ENCODE measurements at places on chromosomes 2 and 18.
A peak's percentile ranks its signal among the peaks of the same experiment; 100 is the strongest.

GRCh38 chr2:119536707-119537106 lies 7.5 kb upstream of the CFAP221 start:
- DNase-seq, result no peak

- DNase-seq, result no peak
Observed at GRCh38 chr2:30826481-30826880, 19.2 kb upstream of the CAPN13 start.

GRCh38 chr2:238120463-238121298 lies 17.8 kb upstream of the KLHL30 start:
- DNase-seq, result no peak

GRCh38 chr18:61714421-61714820 lies 178.4 kb downstream of the RNF152 start:
- no peak for DNase-seq

DNA sequence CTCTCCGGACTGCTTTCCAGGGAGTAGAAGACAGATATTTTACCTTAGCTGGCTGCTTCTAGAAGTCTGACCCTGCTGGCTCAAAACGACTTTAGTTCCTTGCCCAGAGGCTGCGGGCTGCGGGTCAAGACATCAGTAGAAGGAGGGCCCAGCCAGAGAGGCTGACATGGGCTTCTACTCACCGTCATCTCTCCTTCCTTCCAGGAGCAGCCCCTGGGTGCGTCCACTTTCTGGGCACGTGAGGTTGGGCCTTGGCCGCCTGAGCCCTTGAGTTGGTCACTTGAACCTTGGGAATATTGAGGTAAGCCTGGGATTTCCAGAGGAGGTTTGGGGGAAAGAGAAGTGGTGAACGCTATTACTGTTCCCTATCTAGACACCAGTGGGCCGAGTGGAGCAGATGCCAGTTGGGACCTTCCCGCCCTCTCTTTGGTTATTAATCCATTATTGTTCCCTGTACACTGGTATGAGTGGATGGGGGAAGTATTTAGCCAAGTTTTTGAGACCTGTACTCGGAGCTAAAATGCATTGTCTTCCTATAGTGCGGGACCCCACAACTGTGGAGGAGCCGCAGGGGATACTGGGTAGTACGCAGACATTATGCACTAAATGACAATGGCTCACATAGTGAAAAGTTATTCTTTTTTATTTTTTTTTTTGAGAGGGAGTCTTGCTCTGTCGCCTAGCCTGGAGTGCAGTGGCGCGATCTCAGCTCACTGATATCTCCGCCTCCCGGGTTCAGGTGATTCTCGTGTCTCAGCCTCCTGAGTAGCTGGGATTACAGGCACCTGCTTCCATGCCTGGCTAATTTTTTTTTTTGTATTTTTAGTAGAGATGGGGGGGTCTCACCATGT lies 26.3 kb upstream of the CASP8 start:
- no peak for DNase-seq

DNA sequence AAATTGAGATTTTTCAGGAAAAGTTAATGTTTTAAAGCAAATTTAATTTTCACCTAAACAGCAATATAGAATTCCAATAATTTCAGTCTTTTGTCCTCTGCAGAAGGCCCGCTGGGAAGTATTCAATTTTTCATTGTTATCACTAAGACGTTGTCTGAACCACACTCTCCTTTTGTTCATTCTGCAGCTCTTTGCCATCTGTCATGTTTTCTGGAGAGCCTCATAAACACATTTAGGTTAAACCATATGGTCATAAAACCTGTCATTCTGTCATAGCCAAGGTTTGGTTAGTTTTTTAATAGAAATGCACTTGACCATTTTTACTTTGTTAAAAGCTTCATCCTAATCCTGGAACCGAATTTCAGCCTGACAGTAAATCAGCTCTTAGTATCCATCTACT lies 54.0 kb upstream of the PGAP1 start:
- no peak for DNase-seq

- DNase-seq, result no peak
Observed at GRCh38 chr2:240725266-240725665, 33.6 kb downstream of the AQP12A start.

DNA sequence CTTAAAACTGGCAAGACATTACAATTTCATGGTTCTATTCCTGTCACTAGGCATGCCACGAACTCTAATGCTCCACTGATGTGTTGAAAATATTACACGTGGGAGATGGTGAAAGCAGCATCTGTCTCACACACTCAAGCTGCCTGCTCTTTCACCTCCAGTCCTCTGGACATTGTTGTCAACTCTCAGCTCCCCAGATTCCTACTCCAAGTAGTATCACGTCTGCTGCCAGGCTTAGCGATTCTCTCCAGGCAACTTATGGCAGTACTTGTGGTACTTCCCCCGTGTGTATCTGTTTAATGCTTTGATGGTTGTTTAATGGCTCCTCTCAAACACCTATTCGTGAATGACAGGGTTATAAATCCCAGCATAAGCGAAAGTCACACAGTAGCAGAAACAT lies 103.8 kb downstream of the TMEFF2 start:
- no peak for DNase-seq

- no peak for DNase-seq
Observed at GRCh38 chr2:46720592-46721185, 194.9 kb downstream of the MCFD2 start.

- DNase-seq, result no peak
Observed at GRCh38 chr2:228377533-228377932, 196.0 kb upstream of the SPHKAP start.

- no peak for DNase-seq
Observed at GRCh38 chr2:194550702-194551101, 1106.3 kb upstream of the SLC39A10 start.

DNA sequence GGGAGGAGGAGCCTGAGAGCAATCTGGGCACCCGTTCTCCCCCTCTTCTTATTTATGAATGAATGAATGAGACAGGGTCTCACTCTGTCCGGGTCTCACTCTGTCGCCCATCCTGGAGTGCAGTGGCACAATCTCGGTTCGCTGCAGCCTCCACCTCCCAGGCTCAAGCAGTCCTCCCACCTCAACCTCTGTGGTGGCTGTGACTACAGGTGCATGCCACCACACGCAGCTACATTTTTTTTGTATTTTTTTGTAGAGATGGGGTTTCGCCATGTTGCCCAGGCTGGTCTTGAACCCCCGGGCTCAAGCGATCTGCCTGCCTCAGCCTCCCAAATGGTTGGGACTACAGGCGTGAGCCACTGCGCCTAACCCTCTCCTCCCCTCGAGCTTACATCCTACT lies 198.4 kb downstream of the NEDD4L start:
- DNase-seq, result no peak

GRCh38 chr2:44578471-44579093 lies 216.8 kb downstream of the CAMKMT start:
- no peak for DNase-seq

DNA sequence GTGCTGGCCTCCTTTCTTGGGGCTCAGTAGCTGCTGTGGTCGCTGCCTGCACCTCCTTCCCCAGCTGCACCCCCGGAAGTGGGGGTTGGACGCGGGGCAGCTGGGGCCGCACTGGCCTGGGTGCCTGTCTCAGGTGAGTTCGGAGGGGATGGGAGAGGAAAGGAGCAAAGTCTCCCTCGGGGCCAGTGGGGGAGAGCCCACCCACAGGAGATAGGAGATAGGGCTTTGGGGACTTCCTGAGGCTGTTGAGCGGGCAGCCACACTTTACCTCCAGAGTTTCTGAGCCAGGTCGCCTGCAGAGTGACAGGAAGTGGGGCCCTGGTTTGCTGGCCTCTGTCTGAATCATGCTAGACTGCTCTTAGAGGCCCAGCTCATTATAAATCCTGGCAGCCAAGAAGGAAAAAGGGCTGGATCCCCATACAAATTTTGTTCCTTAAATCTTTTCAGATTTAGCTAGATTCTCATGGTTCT lies 8.1 kb downstream of the MBP start:
- DNase-seq, result no peak

DNA sequence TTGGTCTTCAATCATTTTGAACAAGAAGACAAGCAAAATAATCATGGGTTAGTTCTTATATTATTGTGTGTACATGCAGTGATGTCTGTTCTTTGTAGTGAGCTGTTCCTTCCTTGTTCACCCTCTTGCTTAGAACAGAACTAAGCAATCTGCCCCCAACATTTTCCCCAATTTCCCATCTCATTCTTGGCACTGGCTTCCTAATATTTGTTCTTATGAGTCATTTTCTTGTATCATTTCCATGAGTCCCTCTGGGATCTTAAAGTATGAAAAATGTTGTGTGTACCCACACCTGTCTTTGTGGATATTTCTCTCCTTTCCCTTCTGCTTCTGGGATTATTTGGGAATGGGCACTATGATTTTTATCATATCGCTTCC lies 3.5 kb upstream of the IL1B start:
- DNase-seq, result no peak

GRCh38 chr18:70149156-70149555 lies 56.3 kb downstream of the RTTN start:
- DNase-seq, result no peak

DNA sequence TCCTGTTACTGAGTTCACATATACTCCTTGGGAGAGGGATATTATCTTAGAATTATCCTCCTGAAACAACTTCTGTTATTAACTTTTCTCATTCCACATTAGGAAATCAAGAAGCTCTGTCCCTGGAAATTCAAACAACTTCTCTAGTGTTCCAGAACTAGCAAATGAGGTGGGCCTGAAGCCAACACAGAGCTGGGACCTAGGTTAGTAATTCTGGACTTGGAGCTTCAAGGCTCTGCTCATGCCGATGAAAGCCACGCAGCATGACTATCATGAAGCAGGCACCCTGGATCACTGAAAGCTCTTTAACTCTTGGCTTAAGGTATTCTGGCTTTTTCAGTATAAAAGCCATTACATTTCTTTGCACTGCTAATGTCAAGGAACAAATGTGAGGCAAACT lies 242.7 kb downstream of the TGIF1 start:
- no peak for DNase-seq

DNA sequence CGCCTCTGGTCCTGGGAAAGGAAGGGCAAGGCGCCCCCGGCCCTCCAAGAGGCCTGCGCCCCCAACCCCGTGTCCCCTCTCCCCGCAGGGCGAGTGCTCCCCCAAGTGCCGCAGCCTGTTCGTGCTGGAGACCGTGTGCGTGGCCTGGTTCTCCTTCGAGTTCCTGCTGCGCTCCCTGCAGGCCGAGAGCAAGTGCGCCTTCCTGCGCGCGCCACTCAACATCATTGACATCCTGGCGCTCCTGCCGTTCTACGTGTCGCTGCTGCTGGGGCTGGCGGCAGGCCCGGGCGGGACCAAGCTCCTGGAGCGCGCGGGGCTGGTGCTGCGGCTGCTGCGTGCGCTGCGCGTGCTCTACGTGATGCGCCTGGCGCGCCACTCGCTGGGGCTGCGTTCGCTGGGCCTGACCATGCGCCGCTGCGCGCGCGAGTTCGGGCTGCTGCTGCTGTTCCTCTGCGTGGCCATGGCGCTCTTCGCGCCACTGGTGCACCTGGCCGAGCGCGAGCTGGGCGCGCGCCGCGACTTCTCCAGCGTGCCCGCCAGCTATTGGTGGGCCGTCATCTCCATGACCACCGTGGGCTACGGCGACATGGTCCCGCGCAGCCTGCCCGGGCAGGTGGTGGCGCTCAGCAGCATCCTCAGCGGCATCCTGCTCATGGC lies 52.4 kb downstream of the SLC66A2 start:
- DNase-seq, result no peak

- DNase-seq, result no peak
Observed at GRCh38 chr2:164782323-164782722, 59.3 kb downstream of the COBLL1 start.

DNA sequence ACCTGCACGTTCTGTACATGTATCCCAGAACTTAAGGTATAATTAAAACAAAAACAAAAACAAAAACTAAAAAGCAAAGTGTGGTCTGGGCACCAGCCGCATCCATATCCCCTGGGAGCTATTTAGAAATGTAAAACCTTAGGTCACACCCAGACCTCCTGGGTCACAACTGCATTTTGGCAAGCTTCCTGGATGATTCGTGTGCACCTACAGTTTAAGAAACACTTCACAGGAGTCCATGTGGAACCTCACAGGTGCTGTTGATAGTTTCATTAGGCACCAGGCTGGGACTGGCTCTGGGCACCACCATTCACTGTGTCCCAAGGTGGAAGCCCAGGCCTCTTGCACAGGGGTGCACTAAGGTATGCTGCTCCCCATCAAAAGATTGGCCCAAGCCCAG lies 103.6 kb upstream of the BOD1L2 start:
- DNase-seq, result no peak

DNA sequence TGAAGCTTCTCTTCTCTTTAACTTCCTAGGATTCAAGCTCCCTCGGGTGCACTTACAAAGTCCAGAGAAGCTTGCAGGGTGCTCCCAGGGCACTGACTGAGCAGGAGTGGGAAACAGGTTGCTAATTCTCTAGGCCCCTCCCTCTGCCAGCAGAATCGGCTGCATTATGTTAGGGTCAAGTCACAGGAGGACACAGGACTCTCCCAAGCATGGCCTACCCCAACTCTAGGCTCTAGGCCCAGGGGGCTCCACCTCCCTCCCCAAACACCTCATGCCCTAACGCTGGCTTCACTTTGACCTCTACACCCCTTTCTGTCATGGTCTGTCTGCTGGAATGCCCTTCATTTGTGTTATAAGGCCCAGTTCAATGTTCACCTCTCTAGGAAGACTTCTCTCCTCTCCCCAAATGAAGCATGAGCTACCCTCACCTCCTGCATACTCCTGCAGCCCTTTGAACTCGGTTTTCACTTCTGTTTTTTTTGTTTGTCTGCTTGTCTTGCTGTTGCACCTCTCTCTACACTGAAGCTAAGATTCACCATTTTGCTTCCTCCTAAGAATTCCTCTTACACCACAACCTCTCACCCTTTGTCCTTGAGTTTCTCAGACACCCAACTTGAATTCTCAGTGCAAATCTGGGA lies 521.8 kb upstream of the ID2 start:
- no peak for DNase-seq

- DNase-seq, result peak; percentile 44
Observed at GRCh38 chr2:231530099-231531011, at the start of gene NMUR1. TSS of gene NMUR1 (minus strand) at chr2:231530445. CDS start at chr2:231530361, 84 bp downstream.

DNA sequence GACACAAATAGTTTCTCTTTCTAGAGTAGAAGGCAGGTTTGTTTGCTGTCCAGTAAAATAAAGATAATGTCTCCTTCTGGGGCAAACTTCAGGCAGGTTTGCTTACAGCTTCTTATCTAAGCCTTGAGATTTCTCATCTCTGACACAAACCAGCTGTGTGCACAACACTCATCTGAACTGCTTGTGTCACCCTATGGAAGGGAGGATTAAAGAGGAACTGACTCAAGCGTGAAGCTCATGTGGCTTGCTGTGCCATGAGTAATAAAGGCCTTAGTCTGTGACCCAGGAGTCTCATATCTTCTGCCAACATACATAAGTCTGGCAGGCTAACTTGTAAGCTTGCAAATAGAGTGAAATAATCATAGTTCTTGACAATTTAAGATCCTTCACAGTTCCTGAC lies 24.2 kb upstream of the CPO start:
- DNase-seq, result no peak

Data from activated CD8-positive, alpha-beta memory T cell treated with anti-CD3 and anti-CD28 coated beads for 4 hours (primary cell).